ENCODE measurements at places on chromosomes 2 and 18. TPM values are rescaled to one million over a fixed set of nuclear protein-coding genes. Genes with fewer than 3 reads are reported as not detected.
A peak's percentile ranks its signal among the peaks of the same experiment; 100 is the strongest.

Gene MBP
- 59.5 TPM for total RNA-seq

Gene NT5C1B
- not detected for total RNA-seq

Gene WIPF1
- 326 TPM for total RNA-seq

Gene ALPG
- total RNA-seq = not detected

Gene WDR35
- 12.0 TPM for total RNA-seq

- DNase-seq = no peak
Measured at GRCh38 chr18:63397349-63397748, 24.9 kb downstream of the VPS4B start.

DNA sequence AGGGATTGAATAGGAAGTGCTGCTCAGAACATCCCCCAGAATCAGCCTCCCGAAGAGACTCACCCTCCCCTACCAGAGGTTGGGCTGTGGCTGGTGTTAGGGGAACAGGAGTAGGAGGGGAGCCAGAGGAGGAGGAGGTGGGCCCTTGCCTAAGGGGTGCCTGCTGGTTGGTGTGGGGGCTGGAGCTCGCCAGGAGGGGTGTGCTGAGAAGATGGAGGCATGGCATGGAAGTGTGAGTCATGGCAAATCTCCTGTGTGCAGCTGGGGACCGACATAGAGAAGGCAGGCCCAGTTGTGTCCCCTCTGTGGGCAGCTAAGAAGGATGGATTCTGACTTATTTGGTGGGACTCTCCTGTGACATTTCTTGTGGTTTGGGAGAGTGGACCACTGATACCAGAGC is 73.7 kb downstream of the DGKD start:
- DNase-seq = no peak

- no peak for DNase-seq
Measured at GRCh38 chr18:7824970-7825369, 257.9 kb downstream of the PTPRM start.

GRCh38 chr2:47205576-47206141 is 50.6 kb upstream of the STPG4 start:
- no peak for DNase-seq

GRCh38 chr2:40317046-40317445 is 134.8 kb downstream of the SLC8A1 start:
- no peak for DNase-seq

- DNase-seq = no peak
Measured at GRCh38 chr2:133415210-133415876, 152.9 kb downstream of the NCKAP5 start.

- no peak for DNase-seq
Measured at GRCh38 chr2:120750488-120751210, 15.0 kb downstream of the GLI2 start.

DNA sequence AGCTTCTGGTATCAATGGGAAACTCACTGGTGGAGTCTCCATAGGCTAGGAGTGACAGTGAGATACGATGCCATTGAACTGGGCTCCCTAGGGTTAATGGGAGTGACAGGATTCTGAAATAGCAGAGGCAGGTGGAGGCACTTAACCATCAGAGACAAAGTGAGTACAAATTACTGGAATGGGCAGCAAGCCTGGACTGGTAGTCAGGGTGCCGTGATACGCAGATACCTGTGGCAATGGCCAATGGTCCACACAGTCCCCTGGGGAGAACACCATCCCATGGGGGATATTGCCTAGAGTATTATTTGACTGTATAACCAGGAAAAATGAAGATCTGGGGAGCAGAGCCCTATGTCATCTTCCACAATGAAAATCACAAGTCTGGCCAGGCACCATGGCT is 17.3 kb downstream of the CHCHD5 start:
- no peak for DNase-seq

DNA sequence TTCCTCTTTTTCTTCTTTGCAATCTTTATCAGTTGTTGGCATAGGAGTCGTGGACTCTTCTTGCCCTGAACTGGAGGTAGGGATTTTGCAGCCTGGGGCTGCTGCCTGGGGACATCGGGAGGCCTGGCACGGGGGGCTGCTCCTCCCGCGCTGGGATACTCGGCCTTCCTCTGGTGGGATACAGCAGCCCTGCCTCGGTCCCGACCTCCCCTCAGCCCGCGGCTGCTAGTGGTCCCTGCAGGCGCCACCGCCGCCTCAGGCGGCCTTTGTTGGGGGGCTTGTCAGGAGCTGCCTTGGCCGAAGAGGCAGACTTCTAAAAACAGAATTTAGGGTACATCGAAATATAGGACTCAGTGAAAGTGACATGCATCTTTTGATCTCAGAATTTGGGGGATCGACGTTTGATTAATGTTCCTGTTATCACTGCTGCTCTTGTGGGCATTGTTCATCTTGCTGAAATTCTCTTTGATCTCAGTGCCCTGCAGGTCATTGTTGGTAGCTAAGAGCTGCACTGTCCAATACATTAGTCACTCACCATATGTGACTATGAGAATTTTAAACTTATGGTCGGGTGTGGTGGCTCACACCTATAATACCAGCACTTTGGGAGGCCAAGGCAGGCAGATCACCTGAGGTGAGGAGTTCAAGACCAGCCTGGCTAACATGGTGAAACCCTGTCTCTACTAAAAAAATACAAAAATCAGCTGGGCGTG is 16.3 kb downstream of the POLR2D start:
- no peak for DNase-seq

DNA sequence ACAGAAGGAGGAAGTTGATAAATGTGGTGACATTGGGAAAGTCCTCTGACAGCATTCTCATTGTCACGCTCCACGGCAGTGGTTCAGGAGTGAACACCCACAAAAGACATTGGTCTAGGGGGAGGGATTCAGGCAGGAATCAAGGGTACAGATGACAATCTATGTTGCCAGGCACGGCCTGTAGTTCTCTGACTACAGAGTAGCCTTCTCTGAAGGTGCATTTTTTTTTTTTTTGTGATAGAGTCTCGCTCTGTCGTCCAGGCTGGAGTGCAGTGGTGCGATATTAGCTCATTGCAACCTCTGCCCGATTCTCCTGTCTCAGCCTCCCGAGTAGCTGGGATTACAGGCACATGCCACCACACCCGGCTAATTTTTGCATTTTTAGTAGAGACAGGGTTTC is 7.4 kb upstream of the MOB1A start:
- DNase-seq = peak; percentile 29

DNA sequence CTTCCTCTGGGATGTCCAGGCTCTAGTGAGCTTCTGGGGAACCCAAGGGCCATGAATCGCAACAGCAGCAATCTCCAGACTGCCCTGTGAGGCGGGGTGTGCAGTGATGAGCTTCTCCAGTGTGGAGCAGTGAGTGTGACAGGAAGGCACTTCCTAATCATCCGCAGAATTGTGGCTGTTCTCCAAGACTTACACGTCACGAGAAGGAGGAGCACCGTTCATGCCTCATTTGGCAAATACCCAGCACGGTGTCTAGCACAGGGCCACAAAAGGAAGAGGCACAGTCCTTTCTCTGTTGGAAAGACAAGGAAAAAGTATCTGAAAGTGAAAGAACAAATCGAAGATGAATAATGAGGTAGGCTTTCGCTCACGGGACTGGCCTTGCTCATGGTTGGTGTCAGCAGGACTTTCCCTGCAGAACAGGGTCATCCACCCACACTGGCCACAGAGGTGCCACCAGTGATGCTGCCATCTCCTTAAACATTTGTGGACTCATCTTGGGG is 125.1 kb upstream of the HAAO start:
- no peak for DNase-seq

DNA sequence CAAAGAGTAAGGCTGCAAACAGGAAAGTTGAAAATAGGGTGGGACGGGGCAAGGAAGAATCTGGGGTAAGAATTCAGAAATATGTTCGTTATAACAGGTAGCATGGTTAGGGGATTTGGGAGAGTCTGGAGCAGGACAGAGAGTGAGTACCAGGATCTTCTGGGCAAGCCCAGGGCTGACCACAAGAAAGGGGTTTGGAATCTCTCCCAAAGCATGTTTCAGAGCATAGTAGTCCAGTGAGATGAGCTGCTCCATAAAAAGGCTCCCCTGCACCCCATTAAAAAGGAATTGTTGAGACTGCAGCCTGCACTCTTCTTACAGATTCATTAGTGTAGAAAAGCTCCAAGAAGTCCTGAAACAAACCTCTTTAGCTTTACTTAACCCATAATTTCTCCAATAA is 291.1 kb downstream of the MTX2 start:
- no peak for DNase-seq

DNA sequence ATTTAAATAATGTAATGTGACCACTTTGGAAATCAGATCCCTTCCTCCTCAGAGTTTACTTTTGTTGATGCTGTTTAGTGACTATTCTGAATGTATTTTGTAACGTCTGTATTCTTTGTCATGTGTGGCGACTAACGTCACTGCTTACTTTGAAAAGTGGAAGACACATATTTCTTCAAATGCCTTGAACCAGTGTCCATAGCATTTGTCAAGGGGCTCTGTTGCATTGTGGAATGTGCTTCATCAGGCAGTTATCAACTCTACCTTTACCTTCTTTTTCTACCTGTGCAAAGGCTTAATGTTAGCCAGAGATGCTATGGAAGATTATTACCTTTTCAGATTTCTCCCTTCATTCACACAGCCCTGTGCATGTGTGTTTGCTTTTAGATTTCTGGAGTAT is 162.4 kb downstream of the ZNF407 start:
- no peak for DNase-seq

DNA sequence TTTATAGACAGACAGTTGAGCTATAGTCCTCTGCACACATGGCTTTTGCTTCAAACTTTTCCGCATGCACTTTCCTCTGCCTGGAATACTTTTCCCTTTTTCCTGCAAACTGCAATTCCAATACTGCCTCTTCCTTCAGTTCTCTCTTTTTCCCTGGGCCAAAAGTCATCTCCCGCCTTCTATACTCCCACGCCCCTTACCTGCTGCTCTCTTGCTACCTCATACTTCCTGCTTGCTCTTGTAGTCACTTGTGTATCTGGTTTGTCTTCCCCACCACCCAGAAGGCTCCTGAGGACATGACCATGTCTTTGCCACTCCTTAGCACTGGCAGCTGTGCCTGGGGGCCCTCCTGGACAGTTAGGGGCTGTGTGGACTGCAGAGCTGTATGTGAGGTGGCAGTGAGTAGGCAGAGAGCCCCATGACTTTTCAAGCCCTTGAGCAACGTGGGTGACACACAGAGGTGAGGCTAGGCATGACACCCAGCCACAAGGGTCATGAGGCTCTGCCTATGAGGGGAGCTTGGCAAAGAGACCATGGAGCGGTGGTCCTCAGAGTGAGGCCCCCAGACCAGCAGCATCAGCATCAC is 23.2 kb downstream of the SPEG start:
- DNase-seq = no peak

DNA sequence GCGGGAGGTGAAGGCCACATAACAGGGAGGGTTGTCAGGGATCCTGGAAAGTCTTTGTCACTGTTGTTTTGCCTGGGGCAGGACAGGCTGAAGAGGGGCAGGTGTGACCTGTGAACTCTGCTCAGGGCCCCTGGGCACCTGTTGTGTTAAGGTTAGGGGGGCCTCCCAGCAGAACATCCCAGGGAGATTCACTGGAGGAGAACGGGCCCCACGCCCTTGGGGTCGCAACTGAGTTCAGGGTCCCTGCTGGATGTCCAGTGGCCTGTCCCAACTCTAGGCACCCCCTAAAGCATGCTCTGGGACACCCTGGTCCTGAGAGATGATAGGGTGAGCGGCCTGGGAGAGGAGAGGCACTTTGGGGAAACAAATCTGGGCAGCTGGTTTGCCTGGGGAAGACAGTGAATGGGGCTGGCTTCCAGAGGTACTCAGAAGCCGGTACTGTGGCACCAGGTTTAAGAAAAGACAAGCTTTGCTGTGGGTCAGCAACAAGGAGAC is 22.9 kb downstream of the GPR35 start:
- no peak for DNase-seq

DNA sequence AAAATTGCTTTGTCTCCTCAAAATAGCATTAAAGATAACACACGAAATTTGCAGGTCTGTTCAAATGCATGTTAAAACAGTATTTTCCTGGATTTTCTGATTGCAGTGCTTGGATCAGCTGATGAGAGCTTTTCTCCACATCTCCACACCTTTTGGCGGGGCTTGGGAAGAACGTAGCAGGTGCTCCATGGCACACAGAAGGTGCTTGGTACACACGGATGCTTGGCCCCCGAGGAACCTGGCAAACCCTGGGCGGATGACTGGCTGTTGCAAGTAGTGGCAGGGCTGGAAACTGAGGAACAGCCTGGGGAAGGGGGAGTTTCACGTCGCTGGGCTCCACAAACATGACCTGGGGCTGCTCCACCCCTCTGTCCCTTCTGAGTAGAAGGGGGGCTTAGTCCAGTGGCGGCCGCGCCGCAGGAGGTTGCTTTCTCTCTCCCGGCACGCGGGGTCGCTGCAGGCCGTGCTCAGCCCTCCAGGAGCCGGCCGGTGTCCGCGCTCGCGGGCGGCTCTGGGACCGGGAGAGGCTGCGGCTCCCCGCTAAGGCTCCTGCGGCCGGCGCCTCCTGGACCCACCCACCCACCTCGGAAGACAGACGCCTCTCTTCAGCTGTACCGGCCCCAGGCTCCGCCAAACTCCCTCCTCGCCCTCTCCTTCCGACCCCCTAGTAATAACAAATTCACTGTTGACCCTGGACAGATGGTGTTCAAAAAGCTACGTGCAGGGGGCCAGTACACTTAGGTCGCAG is 69.3 kb downstream of the MARCO start:
- DNase-seq = no peak

DNA sequence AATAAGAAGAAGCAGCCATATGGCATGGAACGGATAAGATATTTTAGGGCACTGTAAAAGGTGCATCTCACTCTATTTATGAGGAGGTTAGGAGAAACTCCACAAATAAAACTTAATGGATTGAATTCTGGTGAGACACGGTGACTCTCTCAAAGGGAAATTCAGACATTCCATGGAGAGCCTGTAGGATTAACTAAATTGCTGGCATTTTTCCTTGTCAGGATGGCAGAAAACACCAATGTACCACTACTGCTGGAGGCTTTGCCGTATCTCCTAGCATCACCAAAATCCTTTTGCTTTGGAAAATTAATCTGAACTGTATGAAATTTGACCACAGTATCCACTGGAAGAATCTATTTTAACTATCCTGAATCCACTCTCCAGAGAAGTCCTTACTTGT is 79.3 kb downstream of the RBM43 start:
- DNase-seq = no peak

DNA sequence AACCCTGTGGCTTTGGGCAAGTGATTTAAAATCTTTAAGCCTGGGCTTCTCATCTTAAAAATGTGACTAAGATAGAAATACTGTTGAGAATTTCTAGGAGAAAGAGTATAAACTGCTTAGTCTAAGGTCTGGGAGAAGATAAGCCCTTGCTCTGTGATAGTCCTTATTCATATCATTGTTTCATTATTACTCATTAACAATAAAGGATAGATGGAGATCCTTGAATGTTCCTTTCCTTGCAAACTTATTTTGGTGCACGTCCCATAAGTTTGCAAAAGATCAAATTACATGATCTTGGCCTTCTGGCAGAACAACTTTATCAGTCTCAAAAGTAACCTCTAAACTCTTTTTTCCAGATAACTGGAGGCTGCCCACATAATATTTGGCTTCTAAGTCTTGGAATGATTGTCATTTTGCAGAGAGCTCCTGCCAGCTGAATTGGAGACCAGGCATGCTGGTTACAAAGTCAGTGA is 138.3 kb downstream of the FAM124B start:
- DNase-seq = no peak

GRCh38 chr2:170221317-170222288 is 43.7 kb downstream of the MYO3B start:
- DNase-seq = no peak
